ENCODE measurements at places on chromosomes 3 and 15.

DNA sequence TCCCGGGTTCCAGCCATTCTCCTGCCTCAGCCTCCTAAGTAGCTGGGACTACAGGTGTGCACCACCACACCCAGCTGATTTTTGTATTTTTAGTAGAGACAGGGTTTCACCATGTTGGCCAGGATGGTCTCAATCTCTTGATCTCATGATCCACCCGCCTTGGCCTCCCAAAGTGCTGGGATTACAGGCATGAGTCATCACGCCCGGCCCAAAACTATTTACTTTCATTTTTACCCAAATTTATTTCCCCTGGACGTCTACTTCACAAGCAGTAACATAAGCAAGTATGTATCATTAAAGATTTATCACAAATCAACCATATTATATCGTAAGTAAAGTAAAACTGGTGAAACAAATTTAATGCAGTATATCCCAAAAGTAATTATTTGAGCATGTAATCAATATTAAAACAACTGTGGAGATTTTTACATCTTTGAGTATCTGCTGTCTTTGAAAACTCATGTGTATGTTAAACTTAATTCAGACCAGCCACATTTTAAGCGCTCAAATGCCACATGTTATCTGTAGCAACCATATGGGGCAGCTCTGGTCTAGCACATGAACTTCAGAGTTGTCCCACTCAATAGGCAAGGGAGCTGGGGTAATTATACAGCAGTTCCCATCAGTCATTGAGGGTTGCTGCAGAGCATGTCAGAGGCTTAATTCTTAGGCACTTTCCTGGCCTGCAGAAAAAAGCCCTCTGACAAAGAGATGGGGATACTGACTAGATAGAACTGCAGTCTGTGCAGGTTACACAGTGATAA lies 185.7 kb upstream of the CTDSPL start:
- DNase-seq, result no peak

GRCh38 chr15:94119298-94119811 lies 112.0 kb upstream of the MCTP2 start:
- DNase-seq, result no peak

GRCh38 chr15:45414215-45414885 lies 36.0 kb upstream of the GATM start:
- DNase-seq, result no peak

DNA sequence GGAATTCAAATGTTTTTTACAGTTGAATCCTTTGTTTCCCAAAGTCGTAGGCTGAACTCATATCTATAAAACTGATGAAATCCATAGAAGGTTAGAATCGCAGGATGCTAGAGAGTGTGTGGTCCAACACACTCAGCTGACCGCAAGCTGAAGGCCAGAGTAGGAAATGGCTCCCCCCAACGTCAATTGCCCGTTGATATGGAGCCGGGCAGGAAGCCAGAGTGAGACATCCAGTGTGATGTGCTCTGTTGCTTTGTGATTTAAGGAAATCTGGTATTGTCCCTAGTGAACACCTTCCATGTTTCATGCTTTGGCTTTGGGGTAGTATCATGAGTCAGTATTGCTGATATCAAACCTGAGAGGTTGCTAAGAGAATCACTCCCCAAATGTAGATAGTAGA lies 5.8 kb upstream of the MEX3B start:
- no peak for DNase-seq

DNA sequence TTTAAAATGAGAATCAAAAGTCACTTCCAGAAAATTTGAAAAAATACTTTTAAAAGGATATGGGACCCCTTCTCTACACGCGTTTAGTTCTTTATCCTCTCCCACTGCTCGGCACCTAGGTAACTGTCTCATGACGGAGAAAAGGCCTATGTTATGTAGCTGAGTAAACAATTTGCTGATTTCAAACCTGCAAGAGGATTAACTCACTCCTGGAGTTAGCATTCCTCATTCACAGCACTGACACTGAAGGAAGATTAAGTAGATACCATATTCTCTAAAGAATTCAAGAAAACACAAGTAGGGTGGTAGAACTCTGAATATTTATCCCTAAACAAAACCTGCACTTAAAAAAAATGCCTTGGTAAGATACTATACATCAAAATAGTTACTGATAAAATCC lies 30.2 kb upstream of the PYGO1 start:
- no peak for DNase-seq

DNA sequence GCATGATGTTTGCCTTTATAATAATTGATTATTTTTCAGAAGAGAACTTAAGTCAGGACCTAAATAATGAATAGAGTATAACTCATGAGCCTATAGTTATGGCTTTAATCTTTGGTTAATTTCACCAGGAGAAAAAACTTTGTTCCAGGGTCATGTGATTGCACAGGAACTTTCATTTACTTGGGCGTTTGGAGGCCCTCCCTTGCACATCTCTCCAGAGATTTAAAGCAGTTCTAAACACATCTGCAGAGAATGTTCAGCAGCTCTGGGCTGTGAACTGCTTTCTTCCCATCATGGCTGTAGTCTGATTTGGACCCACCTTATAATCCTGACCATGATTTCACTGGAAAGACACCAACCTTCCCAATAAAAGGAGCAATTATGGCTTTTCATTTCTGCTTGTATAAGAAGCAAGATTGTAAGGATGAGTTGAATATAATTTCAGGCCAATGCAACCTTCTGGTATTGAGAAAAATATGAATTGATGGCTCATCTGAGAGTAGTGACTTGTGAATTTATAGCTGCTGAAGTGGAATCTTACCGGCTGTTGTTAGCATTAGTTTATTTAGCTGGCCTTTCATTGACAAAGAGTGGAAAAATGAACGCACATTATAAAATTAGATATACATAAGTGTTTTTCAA lies 80.9 kb upstream of the PRTG start:
- DNase-seq, result no peak

GRCh38 chr15:55872471-55872870 lies 120.9 kb downstream of the NEDD4 start:
- DNase-seq, result no peak

- DNase-seq, result no peak
These were observed 66.2 kb downstream of the RASA2 start for GRCh38 chr3:141553055-141553454.

- DNase-seq, result no peak
These were observed 159.8 kb downstream of the MBNL1 start for GRCh38 chr3:152428577-152428976.

DNA sequence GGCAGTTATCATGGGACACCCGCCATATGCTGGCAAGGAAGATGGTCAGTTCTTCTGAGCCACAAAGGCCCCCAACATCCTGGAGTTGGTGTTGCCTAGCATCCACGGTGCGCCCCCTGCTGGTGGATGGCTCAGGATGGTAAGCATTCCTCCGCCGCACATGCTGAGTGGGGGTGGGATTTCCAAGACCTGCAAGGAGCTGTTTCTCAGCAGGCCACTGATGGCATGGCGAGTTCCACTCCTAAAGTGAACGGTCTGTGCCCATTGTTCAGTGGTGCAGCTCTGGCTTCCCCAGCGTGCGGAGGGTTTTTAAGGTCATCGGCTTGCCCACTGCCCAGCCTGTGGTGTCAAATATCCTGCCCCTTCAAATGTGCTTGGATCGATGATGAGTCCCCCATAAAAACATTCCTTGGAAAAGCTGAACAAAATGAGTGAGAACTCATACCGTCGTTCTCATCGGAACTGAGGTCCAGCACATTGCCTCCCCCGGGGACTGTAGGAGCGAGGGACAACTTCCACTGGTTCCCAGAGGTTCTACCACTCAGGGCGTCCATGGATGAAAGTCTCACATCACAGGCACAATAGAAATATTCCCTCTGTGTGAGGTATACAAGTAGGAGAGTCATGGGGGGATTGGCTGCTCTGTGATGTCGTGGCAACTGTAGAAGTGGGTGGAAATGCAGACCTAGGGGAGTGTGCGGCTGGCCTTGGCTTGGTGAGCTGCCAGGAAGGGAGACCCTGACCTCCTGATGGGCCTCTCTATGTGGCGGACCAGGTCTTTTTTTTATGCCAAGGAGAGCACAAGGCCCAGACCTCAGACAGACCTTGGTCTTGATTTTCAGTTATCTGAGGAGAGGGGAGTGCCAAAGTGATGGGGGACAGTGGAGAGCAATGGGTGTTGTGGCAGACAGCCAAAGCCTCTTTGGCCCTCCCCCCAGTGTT lies 102.0 kb downstream of the SNRPN start:
- DNase-seq, result no peak

GRCh38 chr3:72143322-72143721 lies 358.4 kb upstream of the PROK2 start:
- DNase-seq, result no peak

DNA sequence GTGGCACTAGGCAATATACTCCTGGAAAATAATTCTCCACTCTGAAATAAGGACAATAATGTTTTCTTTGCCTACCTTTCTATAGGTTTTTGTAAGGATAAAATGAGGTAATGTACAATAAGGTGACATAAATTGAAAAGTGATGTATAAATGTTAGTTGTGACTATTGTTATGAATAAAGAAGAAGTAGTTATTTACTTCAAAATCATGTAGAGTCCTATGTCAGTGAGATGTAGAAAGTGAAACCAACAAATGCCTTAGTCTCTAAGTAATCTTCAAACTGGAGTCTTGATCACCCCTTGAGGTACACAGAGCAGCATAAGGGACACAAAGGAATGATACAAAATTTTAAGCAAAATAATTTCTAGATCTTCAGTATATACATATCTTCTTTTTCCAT lies 60.3 kb upstream of the TP63 start:
- DNase-seq, result no peak

DNA sequence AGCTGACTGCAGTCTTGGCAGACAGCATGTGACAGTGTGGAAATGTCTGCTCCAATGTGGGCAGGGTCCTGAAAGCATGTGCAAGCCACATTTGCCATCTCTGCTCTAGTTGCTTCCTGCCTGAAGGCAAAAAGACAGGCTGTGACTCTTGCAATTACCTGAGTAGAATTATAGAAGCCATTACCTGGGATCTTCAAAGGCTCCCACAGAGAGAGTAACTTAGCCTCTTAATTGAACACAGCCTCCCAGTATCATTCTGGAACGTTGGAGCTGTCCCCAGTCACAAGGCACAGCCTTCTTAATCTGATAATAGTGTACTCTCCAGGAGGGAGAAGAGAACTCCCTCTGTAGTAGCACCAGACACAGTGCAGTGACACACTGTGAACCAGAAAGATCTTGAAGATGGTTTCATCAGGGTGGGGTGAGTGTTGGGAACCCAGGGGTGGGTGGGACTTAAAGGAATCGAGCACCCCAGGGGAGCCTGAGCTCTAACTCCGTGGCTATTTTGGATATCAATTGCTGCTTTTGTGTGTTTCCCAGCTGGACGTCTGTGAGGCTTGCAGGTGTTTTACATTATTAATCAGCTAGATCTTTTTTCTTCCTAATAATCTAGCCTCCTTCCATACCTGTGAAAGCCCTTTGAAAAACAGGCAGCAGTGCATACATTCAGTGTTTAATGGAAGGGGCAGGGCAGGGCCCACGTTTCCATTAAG lies 40.6 kb upstream of the GLCE start:
- no peak for DNase-seq

GRCh38 chr3:159664006-159664405 lies 324.6 kb upstream of the IL12A start:
- DNase-seq, result no peak

- DNase-seq, result no peak
These were observed 19.2 kb downstream of the CPA3 start for GRCh38 chr3:148884261-148884660.

GRCh38 chr3:31721676-31722075 lies 189.0 kb downstream of the STT3B start:
- DNase-seq, result no peak

GRCh38 chr3:36146404-36146803 lies 233.9 kb upstream of the STAC start:
- no peak for DNase-seq

GRCh38 chr3:16740515-16740914 lies 135.3 kb upstream of the DAZL start:
- DNase-seq, result no peak

DNA sequence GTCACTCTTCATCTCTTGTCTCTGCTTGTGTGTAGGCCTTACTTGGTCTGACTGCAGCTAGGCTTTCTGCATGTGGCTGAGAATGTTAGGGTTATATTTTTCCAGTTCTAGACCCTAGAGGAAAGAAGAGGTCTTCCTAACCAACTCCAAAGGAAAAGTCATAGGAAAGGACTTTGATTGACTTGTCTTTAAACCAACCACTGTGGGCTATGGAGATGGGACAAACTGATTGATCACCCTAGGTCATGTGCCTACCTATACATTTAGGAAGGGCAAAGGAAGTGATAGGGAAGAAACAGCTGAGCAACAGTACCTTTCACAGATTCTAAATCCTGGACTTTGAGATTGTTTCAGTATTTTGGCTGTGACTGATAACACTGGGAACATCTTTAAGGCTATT lies 16.5 kb upstream of the TBC1D23 start:
- DNase-seq, result no peak

- no peak for DNase-seq
These were observed 401.7 kb downstream of the NLGN1 start for GRCh38 chr3:173799060-173799816.

DNA sequence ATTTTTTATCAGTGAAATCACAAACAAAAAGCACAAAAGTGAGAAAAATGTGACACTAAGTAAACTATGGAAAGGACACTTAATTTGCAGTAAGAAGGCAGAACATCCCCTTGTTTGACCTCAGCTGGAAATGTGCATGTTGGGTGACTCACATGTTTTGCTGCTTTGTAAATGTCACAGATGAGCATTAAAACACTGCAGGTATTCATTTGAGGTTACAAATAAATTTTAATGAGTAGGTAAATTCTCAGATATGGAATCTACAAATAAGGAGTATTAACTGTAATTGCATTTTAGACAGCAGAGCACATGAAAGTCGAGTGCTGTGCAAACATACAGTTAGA lies 20.3 kb downstream of the CHMP2B start:
- no peak for DNase-seq

- no peak for DNase-seq
These were observed 21.0 kb downstream of the RFT1 start for GRCh38 chr3:53109190-53109589.

DNA sequence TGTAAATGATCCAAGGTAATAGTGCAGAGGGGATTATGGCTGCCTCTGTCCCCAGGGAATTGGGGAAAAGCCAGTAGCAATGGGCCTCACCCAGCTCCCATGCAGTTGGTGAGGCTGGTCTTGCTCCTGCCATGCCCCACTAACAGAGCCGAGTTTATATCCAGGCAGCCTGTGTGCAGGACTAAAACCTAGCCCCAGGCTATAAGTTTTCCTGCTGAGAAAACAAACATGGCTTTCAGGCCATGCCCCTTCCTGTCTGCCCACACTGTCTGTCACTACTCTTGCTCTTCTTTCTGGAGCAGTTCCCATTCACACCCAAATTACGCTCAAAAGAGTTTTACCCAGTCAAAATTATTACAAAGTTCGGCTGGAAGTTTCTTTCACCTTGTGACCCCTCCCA lies 73.5 kb upstream of the SPATA16 start:
- no peak for DNase-seq

DNA sequence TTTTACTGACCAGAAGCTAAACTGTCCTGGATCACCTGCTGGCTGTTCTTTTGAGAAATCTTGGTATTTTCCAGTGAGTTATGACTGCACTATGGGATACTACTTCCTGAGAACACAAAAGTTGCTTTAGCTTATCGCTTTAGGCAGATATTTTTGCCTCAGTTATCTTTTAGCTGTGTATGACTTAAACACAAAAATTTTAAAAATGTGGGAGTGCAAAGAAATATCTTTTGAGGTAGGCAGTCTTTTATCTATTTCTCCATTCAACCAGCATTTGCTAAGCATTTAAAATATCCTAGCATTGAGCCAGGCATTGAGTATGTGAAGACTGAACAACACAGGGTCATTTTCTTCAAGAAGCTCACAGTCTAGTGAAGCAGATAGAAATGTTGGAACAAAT lies 981.9 kb downstream of the FHIT start:
- DNase-seq, result no peak
